ENCODE measurements at places on chromosomes 13 and 19. TPM values are rescaled to one million over a fixed set of nuclear protein-coding genes. Genes with fewer than 3 reads are reported as not detected.

GRCh38 chr13:98246538-98247172, 69.6 kb upstream of the RNF113B start:
- H3K27ac ChIP-seq: no peak overlapping the region
- DNase-seq: no peak
- H3K36me3 ChIP-seq: no peaks in the 10 kb centered on the region
- no peaks in the 10 kb centered on the region for H3K4me1 ChIP-seq
- H3K27me3 ChIP-seq: no peaks in the 10 kb centered on the region

- H3K27me3 ChIP-seq: no peaks in the 10 kb centered on the region
- no peak for DNase-seq
- H3K4me3 ChIP-seq: no peak overlapping the region
Observed at GRCh38 chr13:24173795-24174194, 13.3 kb downstream of the SPATA13 start.

- no peak for DNase-seq
- no peaks in the 10 kb centered on the region for H3K36me3 ChIP-seq
- H3K27me3 ChIP-seq: no peaks in the 10 kb centered on the region
- H3K27ac ChIP-seq: no peak overlapping the region
Observed at GRCh38 chr13:44188257-44188656, 185.4 kb upstream of the SERP2 start.

GRCh38 chr13:30486230-30487074, 20.7 kb upstream of the HMGB1 start:
- H3K27me3 ChIP-seq: no peaks in the 10 kb centered on the region
- H3K4me3 ChIP-seq: no peak overlapping the region
- no peaks in the 10 kb centered on the region for H3K36me3 ChIP-seq

Gene ZNF486
- 4.7 TPM for polyA plus RNA-seq

- no peaks in the 10 kb centered on the region for H3K4me1 ChIP-seq
- no peaks in the 10 kb centered on the region for H3K36me3 ChIP-seq
- DNase-seq: no peak
- H3K27ac ChIP-seq: no peak overlapping the region
Observed at GRCh38 chr19:8403098-8403819, 9.8 kb upstream of the MARCHF2 start.

Gene TEX30
- polyA plus RNA-seq: 4.3 TPM

Gene PRTN3
- not detected for polyA plus RNA-seq

DNA sequence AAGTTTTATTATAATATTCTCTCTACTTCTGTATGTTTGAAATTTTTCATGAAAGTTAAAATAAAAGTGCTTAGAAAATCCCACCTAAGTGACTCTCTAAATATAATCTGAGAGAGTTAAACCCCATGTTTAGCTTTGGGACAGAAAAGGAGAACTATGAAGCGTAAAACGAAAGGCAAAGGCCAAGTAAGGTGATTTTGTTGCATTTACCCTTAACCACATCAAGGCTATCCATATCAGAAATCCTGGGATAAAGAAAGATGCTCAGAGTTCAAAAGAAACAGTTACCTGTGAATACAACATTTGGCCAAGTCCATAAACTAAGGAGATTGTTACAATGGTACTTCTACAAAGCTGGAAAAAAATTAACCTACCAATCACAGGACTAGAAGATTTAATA, 31.3 kb downstream of the UBL3 start:
- peaks cover 30% of the 10 kb centered on the region for H3K4me1 ChIP-seq
- H3K36me3 ChIP-seq: no peaks in the 10 kb centered on the region
- peak; percentile 16 for DNase-seq
- H3K27ac ChIP-seq: peak overlapping the region; percentile 4

Gene ZNF90
- polyA plus RNA-seq: 9.7 TPM

- DNase-seq: no peak
- H3K27me3 ChIP-seq: no peaks in the 10 kb centered on the region
- no peaks in the 10 kb centered on the region for H3K36me3 ChIP-seq
- H3K27ac ChIP-seq: no peak overlapping the region
- no peaks in the 10 kb centered on the region for H3K4me1 ChIP-seq
- no peak overlapping the region for H3K4me3 ChIP-seq
Observed at GRCh38 chr13:62087124-62087523, 671.5 kb upstream of the PCDH20 start.

GRCh38 chr19:32631381-32631780, 43.6 kb downstream of the ANKRD27 start:
- no peaks in the 10 kb centered on the region for H3K4me1 ChIP-seq
- no peak overlapping the region for H3K27ac ChIP-seq
- H3K4me3 ChIP-seq: no peak overlapping the region
- no peaks in the 10 kb centered on the region for H3K36me3 ChIP-seq
- no peak for DNase-seq

DNA sequence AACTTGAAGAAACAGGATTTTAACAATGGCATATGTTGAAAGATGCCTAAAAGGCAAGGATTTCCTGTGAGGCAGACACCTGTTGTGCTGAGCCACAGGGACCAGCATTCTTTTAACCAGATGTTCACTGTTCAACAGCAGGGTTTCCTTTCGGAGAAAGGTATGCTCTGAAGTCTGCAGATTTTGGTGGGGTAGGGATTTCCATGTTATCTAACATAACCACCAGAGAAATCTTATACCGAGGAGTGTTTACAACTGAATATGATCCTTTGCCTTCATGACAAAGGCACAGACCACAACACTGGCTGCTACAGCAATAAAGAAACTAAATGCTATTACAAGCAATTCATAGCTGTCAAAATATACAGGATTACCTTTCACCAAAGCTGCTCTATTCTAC, 48.1 kb downstream of the MPHOSPH8 start:
- H3K27me3 ChIP-seq: no peaks in the 10 kb centered on the region
- no peak for DNase-seq
- no peak overlapping the region for H3K4me3 ChIP-seq
- H3K4me1 ChIP-seq: no peaks in the 10 kb centered on the region
- no peak overlapping the region for H3K27ac ChIP-seq

Gene PSG4
- polyA plus RNA-seq: not detected

- H3K4me3 ChIP-seq: no peak overlapping the region
- H3K36me3 ChIP-seq: no peaks in the 10 kb centered on the region
- no peak overlapping the region for H3K27ac ChIP-seq
Observed at GRCh38 chr19:19113040-19113626, 25.1 kb downstream of the TMEM161A start.

Gene FFAR3
- 0.63 TPM for polyA plus RNA-seq

Gene SIGLEC10
- 75.4 TPM for polyA plus RNA-seq

Gene PPAN
- 42.2 TPM for polyA plus RNA-seq

GRCh38 chr19:28943651-28944050, 269.3 kb downstream of the UQCRFS1 start:
- H3K4me1 ChIP-seq: no peaks in the 10 kb centered on the region
- H3K36me3 ChIP-seq: no peaks in the 10 kb centered on the region
- no peak overlapping the region for H3K4me3 ChIP-seq

GRCh38 chr13:107375701-107376340, 807.9 kb upstream of the ARGLU1 start:
- no peak overlapping the region for H3K27ac ChIP-seq
- DNase-seq: no peak
- H3K4me1 ChIP-seq: no peaks in the 10 kb centered on the region
- no peak overlapping the region for H3K4me3 ChIP-seq

DNA sequence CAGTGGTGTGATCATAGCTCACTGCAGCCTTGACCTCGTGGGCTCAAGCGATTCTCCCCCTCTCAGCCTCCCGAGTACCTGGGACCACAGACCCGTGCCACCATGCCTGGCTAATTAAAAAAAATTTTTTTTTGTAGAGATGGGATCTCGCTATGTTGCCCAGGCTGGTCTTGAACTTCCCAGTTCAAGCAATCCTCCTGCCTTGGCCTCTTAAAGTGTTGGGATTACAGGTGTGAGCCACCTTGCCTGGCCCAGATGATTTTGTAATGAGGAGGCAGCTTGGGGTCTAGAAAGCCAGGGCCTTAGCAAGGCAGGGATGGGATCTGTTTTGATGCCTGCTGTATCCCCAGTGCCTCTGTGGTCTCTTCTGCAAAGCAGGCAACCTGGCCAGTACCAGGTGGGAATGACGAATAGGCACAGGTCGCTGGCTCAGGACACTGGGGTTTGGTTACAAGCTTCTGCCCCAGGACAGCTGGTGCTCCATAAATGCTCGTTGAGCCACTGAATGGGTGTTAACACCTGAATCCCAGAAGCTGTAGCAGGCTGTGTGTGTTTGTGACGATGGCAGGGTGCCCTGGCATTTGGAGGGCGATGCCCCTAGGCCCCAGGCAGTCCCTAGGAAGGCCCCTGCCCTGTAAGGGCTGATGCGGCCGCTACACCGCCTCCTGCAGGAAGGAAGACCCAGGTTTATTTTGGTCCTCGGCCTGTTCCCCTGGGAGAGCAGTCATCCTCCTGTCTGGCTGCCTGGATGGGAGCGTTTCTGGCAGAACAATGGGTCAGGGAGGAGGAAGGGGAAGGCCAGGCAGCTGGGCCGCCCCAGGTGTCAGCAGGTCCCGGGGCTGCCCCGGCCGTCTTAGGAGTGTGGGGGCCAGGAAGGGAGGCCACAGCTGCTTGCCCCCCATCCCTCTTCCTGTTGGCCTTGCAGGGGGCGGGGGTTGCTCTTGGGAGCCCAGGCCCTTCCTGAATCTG, 8.6 kb downstream of the TNFAIP8L1 start:
- peak overlapping the region; percentile 22 for H3K27ac ChIP-seq
- H3K4me1 ChIP-seq: peaks cover 17% of the 10 kb centered on the region
- no peak for DNase-seq
- H3K36me3 ChIP-seq: peaks cover 9% of the 10 kb centered on the region
- H3K4me3 ChIP-seq: no peak overlapping the region

All from B cell (primary cell).